AG09309 (cell line): ENCODE measurements at places on chromosomes 3 and 15.

DNA sequence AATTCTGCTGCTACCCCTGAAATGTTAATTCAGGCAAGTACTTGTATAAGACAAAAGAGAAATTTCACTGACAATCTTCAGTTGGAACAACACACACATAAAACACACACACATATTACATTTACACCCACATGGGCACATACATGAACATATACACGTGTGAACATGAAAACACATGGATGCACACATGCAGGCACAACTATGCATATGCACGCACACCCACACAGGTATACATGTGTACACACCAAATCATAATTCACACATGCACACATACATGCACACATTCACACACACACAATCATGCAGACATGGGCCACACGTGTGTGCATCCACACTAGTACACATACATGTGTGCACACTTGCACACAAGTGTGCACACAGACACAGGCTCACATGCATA lies 277.8 kb downstream of the OCA2 start:
- no peak for DNase-seq

DNA sequence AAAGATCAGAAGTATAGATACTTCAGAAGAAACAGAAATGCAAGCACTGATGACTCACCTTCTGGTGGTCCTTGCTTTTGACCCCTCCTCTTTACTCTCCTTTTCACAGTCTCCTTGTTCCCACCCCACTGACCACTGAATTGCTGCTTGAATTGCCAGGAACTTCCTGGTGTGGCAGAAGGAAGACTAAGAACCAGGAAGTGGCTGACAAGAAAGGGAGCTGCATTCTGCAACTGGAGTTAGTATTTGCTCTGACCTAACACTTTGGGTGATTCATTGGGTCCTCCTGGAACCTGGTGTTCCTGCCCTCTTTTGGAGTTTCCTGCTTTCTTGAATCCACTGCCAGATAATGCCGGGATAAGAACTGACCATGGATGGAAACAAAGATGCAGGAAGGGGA lies 23.0 kb downstream of the KY start:
- no peak for DNase-seq

GRCh38 chr3:97979610-97980009 lies 7.4 kb upstream of the RIOX2 start:
- no peak for DNase-seq

DNA sequence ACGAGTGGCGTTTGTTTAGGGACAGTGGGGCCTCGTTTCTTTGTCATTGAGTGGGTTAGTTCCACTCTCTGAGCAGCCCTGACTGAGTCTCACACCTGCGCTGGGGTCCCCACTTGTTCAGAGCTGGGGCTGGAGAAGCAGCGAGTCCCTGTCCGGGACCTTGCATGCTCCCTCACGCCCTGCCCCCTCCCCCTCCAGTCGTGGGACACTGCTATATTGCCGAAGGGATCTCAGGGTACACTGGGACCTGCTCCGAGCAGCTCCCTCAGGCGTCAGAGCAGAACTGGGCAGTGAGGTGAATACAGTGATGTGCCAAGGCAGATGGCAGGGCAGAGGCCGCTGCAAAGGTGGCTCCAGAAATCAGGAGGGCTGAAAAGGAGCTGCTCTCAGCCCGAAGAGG lies 59.9 kb upstream of the KLF13 start:
- DNase-seq: no peak

DNA sequence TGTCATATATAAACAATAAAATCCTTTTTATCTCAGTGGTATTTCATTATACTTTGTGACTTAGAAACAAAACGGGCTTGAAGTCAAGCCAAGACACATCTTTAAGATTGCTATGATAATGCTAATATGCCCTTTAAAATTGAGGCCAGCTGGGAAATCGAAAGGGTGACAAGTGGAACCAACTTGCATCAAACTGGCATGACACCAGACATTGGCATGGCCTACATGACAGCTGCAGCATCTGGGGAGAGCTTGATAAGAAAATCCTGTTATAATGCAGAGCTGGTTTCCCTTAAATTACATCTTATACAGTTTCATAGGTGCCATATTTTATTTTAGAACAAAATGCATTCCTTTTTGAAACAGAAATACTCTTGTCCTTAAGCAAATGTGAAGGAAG lies 325.2 kb downstream of the ZBBX start:
- DNase-seq: no peak
